Thoracic aorta (tissue), 2 donors: ENCODE measurements at places on chromosomes 3 and 15. TPM values are rescaled to one million over a fixed set of nuclear protein-coding genes. Genes with fewer than 3 reads are reported as not detected.

HYKK gene
- 6.4 TPM for total RNA-seq

TRIM71 gene
- not detected for total RNA-seq

U2SURP gene
- total RNA-seq, result 91.5 TPM

FBXW12 gene
- not detected for total RNA-seq

DISP2 gene
- total RNA-seq, result 0.54 TPM

FLNB gene
- 96.9 TPM for total RNA-seq

SLC35G2 gene
- total RNA-seq, result 5.3 TPM

ARHGAP11A gene
- total RNA-seq, result 0.68 TPM

ZSCAN2 gene
- 2.8 TPM for total RNA-seq

DNA sequence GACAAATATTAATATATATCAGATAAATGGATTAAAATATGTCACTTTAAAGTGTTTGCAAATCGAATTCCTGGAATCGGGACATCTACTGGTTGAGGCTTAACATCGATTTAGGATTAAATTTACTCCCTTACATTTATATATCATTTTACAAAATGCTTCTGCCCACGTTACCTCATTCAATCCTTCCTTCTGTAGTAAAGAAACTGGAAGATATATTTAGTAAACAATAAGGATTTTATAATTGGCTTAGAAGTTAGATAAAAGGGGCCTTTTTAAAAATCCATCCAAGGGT is 1.3 kb downstream of the CLPX start:
- peaks cover 3% of the 10 kb centered on the region for H3K36me3 ChIP-seq
- no peaks in the 10 kb centered on the region for H3K27me3 ChIP-seq
- H3K4me3 ChIP-seq, result peak overlapping the region; percentile 90
- H3K4me1 ChIP-seq, result peaks cover 15% of the 10 kb centered on the region

DNA sequence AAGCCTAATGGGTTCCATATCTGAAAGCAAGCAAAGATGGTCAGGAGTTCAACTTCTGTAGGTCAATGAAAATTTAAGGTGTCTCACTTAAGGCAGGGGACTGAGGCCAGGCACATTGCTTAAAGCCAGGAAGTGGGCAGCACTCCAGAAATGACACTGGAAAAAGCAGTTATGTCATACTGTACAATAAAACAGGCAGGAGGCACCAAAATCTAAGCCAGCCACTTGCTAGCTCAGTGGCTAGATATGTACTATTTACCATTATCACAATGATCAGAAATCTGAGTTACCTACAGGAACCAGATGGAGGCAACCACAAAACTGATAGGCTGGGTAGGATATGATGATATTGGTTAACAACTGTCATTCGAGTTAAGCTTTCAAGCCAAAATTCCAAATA is 57.3 kb downstream of the FRMD5 start:
- no peak overlapping the region for H3K4me3 ChIP-seq
- H3K36me3 ChIP-seq, result no peaks in the 10 kb centered on the region
- H3K27ac ChIP-seq, result no peak overlapping the region
- H3K27me3 ChIP-seq, result no peaks in the 10 kb centered on the region
- no peak for DNase-seq

- H3K27ac ChIP-seq, result no peak overlapping the region
- no peak overlapping the region for H3K4me3 ChIP-seq
- H3K4me1 ChIP-seq, result peaks cover 6% of the 10 kb centered on the region
- H3K36me3 ChIP-seq, result no peaks in the 10 kb centered on the region
Measured at GRCh38 chr3:18238746-18239331, 186.3 kb downstream of the SATB1 start.

GRCh38 chr15:79308874-79309273 is 2.0 kb upstream of the TMED3 start:
- H3K27ac ChIP-seq, result no peak overlapping the region
- no peaks in the 10 kb centered on the region for H3K27me3 ChIP-seq
- H3K4me1 ChIP-seq, result peaks cover 9% of the 10 kb centered on the region
- DNase-seq, result no peak
- peaks cover 1% of the 10 kb centered on the region for H3K36me3 ChIP-seq

DNA sequence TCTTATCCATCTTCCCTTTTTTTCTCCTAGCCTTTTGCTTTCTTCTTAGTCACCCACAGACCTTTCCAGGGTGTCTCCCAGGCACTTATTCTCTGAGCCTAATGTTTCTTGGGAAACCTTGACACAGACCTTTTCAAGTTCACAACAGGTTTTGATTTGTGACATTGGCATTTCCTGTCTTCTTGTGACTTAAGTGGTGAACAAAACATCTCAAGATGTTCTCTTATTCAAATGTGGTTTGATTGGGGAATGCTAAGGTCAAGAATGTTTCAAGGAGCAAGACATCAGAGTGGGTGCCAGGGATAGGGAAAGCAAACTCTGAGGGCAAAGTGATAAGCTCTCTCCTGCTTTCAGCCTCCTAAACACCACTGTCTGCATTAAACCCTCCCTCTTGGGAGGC is 68.2 kb upstream of the GSK3B start:
- no peak overlapping the region for H3K4me3 ChIP-seq
- peaks cover 18% of the 10 kb centered on the region for H3K4me1 ChIP-seq
- H3K36me3 ChIP-seq, result no peaks in the 10 kb centered on the region

- no peak overlapping the region for H3K4me3 ChIP-seq
- no peaks in the 10 kb centered on the region for H3K4me1 ChIP-seq
- DNase-seq, result no peak
- no peak overlapping the region for H3K27ac ChIP-seq
- H3K27me3 ChIP-seq, result no peaks in the 10 kb centered on the region
Measured at GRCh38 chr3:67561266-67561665, 93.1 kb downstream of the SUCLG2 start.

DNA sequence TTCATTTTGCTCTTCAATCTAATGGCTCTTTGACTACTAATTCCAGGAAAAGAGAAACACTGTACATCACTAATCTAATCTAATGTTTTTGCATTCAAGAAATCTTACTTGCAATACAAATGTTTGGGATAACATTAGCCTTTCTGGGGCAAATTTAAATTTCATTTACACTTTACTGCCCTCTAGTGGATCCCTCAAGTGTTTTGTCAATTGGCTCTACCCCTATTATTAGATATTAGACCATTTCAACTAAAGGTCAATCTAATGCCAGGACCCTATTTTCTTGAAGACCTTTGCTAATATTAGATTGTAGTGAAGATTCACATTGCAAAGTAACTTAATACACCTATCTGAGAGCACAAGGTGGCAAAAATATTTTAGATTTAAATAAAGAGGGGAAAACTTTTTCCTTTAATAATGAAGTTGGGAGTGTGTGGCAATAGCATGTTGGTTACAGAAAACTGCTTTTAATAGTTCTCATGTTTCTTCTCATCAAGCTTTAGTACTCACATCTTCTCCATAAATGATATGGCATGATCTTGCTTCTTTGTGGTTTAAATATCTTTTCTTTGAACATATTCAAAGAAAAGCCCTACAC is 5.0 kb downstream of the C2CD4A start:
- H3K27ac ChIP-seq, result no peak overlapping the region
- no peak overlapping the region for H3K4me3 ChIP-seq
- H3K4me1 ChIP-seq, result peaks cover 4% of the 10 kb centered on the region
- no peaks in the 10 kb centered on the region for H3K27me3 ChIP-seq
- no peaks in the 10 kb centered on the region for H3K36me3 ChIP-seq

DNA sequence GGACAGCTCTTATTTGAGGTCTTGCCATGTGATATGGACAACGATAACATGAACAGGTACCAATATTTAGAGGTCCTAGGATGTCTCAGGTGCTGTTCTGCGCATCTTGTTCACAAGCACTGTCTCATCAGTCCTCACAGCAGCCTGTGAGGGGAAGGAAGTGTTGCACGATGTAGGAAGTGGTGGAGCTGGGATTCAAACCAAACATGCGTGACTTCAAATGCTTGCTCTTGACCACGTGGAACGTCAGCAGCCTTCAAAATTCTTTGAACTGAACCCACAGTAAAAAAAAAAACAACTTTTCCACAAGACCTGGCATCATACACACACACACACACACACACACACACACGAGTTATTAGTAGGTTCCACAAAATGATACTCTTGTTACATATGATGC is 153.4 kb upstream of the SMAD3 start:
- H3K4me3 ChIP-seq, result no peak overlapping the region
- H3K27ac ChIP-seq, result no peak overlapping the region
- H3K27me3 ChIP-seq, result no peaks in the 10 kb centered on the region
- no peaks in the 10 kb centered on the region for H3K36me3 ChIP-seq
- DNase-seq, result no peak

- DNase-seq, result no peak
- peak within 1 kb of the TSS; percentile 97 for H3K27ac ChIP-seq
Measured at GRCh38 chr3:42653560-42654330, at the start of gene ZBTB47. Gene ZBTB47, plus strand, starts transcription at chr3:42653697. Its CDS starts 4,659 bp downstream, at chr3:42658356.

DNA sequence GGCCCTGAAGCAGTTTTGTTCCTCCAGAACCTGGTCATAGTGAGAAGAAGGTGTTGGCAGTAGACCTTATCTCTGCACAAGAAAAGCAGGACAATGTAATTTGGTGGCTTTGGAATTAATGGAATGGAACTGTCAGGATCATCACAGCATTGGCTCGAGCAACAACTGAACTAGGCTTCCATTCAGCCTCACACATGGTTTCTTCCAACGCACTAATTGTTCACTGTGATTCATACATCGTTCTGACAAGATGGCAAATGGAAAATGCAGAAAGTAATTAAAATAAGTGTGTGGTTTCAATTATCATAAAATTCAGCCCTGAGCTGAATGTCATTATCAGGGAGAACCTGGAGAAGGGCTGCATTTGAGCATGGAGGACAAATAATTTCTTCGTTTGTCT is 80.6 kb downstream of the MFSD1 start:
- no peak for DNase-seq
- no peaks in the 10 kb centered on the region for H3K27me3 ChIP-seq
- H3K4me3 ChIP-seq, result no peak overlapping the region

GRCh38 chr3:181565416-181565815 is 146.3 kb upstream of the SOX2 start:
- H3K4me1 ChIP-seq, result no peaks in the 10 kb centered on the region
- H3K36me3 ChIP-seq, result no peaks in the 10 kb centered on the region
- no peak for DNase-seq
- H3K27me3 ChIP-seq, result no peaks in the 10 kb centered on the region
- H3K27ac ChIP-seq, result no peak overlapping the region
- H3K4me3 ChIP-seq, result no peak overlapping the region

DNA sequence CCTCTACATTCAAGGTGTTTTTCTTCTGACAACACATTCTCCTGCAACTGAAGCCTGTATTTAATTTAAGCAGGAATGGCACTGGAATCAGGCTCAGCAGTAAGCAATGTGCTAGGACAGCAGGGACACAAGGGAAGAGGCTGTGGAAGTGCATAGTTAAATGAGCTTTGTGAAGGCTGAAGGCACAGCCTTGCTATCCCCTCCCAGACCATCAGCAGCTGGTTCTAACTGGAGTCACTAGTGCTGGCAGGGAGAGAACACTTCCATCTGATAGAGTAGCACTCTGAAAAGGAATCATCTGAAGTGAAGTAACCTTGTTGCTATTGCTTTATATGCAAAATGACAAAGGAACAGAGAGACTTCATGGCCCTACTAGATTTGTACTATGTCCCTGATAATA is 14.7 kb downstream of the UQCC5 start:
- peaks cover 37% of the 10 kb centered on the region for H3K36me3 ChIP-seq
- no peak overlapping the region for H3K4me3 ChIP-seq
- H3K27me3 ChIP-seq, result no peaks in the 10 kb centered on the region
- no peaks in the 10 kb centered on the region for H3K4me1 ChIP-seq
- H3K27ac ChIP-seq, result no peak overlapping the region

DNA sequence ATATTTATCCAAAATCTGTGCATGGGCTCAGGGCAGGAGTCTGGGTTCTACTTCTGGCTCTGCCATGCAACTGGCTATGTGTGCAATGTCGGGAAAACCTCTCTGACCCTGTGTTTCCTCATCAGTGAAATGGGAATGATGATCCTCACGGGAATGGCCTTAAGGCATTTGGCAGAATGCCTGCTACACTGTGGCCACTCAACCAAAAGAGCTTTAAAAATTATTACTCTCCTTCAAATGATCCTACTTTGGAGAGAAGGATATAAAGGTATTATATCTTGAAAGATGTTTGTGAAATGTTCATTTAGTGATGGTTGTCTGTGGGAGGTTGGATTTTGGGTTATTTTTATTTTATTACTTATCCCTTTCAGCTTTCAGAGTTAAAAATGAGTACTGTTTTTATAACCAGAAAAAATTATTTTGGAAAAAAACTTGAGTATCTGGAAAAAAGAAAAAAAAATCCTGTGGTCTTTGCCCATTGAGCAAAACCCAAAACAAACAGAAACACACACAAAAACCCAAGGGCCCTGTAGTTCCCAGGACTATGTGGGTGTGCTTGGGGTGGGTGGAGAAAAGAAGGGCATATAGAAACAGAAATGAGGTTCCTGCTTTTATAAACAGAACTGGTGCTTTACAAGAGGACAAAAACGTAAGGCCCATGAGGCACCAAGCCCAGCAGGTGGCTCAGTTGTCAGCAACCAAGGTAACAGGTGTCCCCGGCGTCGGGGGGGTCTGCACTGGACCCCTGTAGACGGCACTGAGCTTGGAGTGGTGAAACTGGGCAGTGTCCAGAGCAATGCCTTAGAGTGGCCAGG is 22.0 kb downstream of the RGMA start:
- no peak for DNase-seq
- peaks cover 4% of the 10 kb centered on the region for H3K36me3 ChIP-seq
- H3K27me3 ChIP-seq, result no peaks in the 10 kb centered on the region
- H3K4me1 ChIP-seq, result peaks cover 87% of the 10 kb centered on the region

DNA sequence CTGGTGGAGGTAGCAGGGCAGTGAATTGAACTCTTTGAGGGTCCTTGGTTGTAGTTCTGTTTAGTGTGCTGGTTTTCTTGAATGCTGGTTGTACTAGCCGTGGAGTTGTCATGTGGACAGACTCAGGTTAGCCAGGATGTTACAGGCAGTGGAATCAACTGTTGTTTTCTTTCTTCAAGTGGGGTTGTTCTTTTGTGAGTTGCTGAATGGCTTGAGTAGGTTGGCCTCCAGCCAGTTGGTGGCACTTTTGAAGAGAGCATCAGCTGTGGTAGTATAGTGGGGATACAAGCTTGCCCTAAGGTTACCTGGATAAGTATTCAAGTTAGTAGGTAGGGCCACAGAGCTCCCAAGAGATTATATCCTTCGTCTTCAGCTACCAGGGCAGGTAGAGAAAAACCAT is 31.8 kb upstream of the RARB start:
- H3K4me1 ChIP-seq, result no peaks in the 10 kb centered on the region
- H3K27me3 ChIP-seq, result no peaks in the 10 kb centered on the region
- H3K4me3 ChIP-seq, result no peak overlapping the region
- DNase-seq, result no peak
- no peaks in the 10 kb centered on the region for H3K36me3 ChIP-seq
